ENCODE measurements at places on chromosomes 2 and 18.

- no peak for DNase-seq
These were observed 18.3 kb downstream of the DNPEP start for GRCh38 chr2:219369447-219369861.

- DNase-seq: no peak
These were observed 897.9 kb upstream of the KLHL29 start for GRCh38 chr2:22487036-22487435.

DNA sequence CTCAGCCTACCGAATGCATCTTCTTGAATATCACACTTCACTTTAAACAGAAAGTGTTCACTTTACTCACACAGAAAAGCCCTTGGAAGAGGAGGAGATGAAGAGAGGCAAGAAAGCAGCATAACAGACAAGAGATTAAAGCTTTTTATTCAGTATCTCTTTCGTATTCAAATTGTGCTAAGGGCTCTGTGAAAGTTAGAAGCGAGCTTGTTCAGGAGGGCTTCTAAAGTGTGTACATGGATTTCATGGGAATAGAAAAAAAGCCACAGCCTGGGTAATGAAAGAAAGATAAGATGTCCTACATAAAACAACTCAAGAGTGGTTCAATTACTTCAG, 531.9 kb downstream of the TMEM182 start:
- DNase-seq: no peak

DNA sequence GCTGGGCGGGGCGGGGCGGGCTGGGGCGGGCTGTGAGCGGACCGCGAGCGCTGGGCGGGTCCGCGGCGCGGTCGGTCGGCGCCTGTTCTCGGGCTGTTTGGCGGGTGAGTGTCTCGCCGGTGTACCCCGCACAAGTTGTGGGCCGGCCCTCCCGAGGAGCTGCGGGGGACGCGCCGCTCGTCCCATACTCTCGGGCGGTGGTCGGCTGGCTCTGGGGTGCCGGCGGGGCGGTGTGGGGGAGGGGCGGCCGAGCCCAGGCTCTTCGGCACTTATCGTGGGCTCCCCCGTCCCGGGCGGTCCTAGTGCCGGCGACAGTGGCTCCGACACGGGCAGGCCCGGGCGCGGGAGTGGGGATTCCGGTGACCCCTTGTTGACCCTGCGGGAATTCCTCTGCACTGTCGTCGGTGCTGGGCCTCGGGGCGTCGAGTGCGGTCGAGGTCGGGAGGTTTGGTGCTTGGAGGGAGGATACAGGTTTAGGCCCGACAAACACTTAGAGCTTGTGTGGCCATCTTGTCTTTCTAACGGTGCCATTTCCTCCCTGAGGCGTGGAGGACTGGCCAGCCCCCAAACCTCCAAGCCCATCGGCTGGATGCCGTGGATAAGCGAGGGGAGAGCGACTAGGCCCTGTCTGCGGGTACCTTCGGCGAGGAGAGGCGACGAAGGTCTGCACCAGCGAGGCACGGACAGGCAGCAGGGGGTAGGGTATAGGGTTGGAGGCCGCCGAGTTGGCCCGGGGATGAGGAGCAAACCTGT, at the start of gene SEPTIN2:
Gene SEPTIN2 (plus strand): TSS at position 47 of the 753 bp plus-strand sequence. CDS start 8,308 bp downstream, outside the sequence.
- DNase-seq: peak; percentile 67

DNA sequence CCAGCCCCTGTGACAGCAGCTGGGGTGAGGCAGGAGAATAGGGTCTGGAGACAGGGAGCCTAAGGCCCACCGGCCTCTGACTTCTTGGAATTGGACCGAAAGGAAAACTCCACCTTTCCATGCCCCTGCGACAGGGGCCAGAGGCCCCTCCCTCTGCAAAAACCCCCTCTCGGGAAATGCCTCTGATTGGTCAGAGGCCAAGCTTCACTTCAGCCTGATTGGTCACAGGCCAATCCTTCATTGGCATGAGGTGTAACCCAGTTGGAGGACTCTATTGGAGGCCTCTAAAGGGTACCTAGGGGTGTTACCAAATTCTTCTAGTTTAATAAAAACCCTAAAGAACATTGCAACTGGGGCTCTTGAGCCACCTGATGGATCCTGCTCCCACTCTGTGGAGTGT, 5.7 kb upstream of the ACKR3 start:
- DNase-seq: no peak

- no peak for DNase-seq
These were observed 382.8 kb downstream of the GPD2 start for GRCh38 chr2:156818944-156819343.

Measured in hepatic stellate cell (primary cell).